ENCODE measurements at places on chromosomes 13 and 19.

GRCh38 chr19:44051650-44052402, at the start of gene ZNF223:
Gene ZNF223 (plus strand): TSS chr19:44052036. CDS start chr19:44055177, 3,141 bp downstream.
- DNase-seq: peak; percentile 72

DNA sequence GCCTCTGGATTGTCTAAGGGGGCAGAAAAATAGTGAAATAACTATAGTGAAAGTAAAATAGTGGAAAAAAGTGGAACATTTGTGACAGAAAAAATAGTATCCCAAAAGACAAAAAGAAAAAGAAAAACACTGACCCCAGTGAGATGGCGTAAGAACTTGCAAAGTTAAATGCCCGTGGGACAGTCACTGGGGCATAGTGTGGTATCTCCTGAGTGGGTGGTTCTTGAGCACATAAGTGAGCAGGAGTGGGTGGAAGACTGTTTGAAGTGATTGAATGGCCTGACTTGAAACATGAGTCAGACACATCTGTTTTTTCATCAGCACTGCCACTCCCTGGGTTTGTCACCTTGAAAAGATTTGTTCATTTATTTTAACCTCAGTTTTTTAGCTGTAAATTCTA, 2.5 kb downstream of the ZNF430 start:
- DNase-seq: no peak

- DNase-seq: no peak
Measured at GRCh38 chr13:35500144-35500543, 23.7 kb upstream of the MAB21L1 start.

GRCh38 chr13:91592056-91593014, 193.9 kb downstream of the GPC5 start:
- DNase-seq: no peak

- no peak for DNase-seq
Measured at GRCh38 chr19:54612428-54612827, 17.9 kb upstream of the LILRB1 start.

DNA sequence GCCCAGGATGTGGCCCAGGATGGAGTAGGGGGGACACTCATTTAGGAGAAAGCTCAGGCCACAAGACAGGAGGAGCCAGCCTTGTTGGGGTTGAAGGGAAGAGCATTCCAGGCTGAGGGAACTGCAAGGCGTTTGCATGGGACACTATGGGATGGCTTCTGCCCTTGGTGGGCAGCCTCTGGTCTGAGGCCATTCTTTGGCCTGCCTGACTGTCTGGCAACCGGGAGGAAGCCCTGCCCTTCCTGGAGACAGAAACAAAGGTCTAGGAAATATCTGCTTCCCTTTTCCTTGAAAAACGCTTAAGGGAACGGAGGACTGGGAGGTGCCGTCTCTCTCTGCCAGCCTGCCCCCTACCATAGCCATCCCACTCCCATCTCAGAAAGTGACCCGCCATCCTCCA, 2.8 kb upstream of the ICAM1 start:
- DNase-seq: no peak

Data from CD4-positive, alpha-beta T cell treated with Interleukin-21 for 1 hour (primary cell).